ENCODE measurements at places on chromosomes 7 and 10. TPM values are rescaled to one million over a fixed set of nuclear protein-coding genes. Genes with fewer than 3 reads are reported as not detected.
A peak's percentile ranks its signal among the peaks of the same experiment; 100 is the strongest.

Gene GUSB
- 85.7 TPM for total RNA-seq

DNA sequence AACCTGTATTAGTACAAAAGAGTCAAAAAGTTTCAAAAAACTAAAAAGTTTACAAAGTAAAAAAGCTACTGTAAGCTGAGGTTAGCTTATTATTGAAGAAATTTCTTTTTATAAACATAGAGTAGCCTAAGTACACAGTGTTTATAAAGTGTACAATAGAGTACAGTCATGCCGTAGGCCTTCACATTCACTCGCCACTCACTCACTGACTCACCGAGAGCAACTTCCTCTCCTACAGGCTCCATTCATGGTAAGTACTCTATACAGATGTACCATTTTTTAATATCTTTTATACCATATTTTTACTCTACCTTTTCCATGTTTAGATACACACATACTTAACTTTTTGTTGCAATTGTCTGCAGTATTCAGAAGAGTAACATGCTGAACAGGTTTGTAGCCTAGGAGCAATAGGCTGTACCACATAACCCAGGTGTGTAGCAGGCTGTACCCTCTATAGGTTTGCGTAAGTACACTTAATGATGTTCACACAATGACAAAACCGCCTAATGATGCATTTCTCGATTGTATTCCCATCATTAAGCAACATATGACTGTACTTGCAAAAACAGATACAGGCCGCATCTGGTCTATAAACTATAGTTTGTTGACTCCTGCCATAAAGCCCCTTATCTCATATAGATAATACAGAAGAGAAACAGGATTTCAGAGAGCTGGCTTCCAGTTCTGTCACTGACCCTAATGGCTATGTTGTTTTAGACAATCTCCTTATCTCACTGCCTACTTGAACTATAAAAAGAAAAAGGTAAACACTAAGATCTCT, 438.8 kb downstream of the HTR7 start:
- no peak overlapping the region for H3K4me3 ChIP-seq
- no peaks in the 10 kb centered on the region for H3K27me3 ChIP-seq
- H3K27ac ChIP-seq, result no peak overlapping the region
- no peaks in the 10 kb centered on the region for H3K4me1 ChIP-seq

DNA sequence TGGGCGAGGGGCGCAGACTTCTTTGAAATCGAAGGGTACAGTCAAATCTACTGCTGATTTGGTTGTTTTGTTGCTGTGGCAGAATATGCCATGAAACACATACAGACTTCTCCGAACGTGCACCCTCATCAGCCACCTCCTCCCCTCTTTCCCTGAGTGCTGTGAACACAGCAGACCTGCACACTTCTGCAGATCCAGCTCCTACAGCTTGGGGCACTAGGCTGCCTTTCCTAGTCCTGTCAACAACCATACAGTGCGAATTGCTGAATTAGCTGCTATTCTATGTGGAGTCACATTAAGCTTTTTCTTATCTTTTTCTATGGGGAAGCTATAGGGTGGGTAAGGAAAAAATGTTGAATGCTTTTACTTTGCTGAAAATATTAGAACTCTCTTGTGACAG, 57.5 kb downstream of the COL17A1 start:
- H3K27ac ChIP-seq, result no peak overlapping the region
- no peak for DNase-seq
- no peaks in the 10 kb centered on the region for H3K4me1 ChIP-seq
- H3K27me3 ChIP-seq, result no peaks in the 10 kb centered on the region
- no peak overlapping the region for H3K4me3 ChIP-seq

DNA sequence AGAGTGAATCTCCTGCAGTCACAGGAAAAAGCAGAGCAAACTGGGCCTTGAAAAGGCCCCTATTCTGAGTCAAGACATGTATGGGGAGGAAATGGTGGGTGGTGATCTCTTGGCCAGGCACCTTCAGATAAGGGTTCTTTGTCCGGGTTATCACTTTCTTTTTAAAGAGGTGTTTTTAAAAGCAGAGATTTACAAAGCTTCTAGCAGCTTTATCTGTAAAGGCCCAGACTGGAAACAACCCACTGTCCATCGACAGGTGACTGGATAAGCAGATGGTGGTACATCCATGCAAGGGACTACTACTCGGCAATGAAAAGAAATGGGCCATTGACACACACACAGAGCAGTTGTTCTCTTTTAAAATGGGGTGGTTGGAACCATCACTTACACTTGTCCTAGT, 596.7 kb upstream of the MKI67 start:
- no peak for DNase-seq
- H3K36me3 ChIP-seq, result no peaks in the 10 kb centered on the region
- H3K27ac ChIP-seq, result no peak overlapping the region
- H3K27me3 ChIP-seq, result no peaks in the 10 kb centered on the region
- no peaks in the 10 kb centered on the region for H3K4me1 ChIP-seq

- no peak overlapping the region for H3K4me3 ChIP-seq
- H3K27ac ChIP-seq, result no peak overlapping the region
- no peaks in the 10 kb centered on the region for H3K4me1 ChIP-seq
- H3K36me3 ChIP-seq, result no peaks in the 10 kb centered on the region
These were observed 531.2 kb upstream of the GHITM start for GRCh38 chr10:83607959-83608745.

- no peaks in the 10 kb centered on the region for H3K27me3 ChIP-seq
- DNase-seq, result peak; percentile 93
- H3K4me3 ChIP-seq, result peak within 1 kb of the TSS; percentile 50
- peaks cover 4% of the 10 kb centered on the region for H3K4me1 ChIP-seq
- H3K27ac ChIP-seq, result peak within 1 kb of the TSS; percentile 67
- H3K36me3 ChIP-seq, result no peaks in the 10 kb centered on the region
These were observed at the start of gene SMIM30 for GRCh38 chr7:113118074-113118959. SMIM30 (minus strand) TSS chr7:113118554; CDS start chr7:113117578, 976 bp downstream.

DNA sequence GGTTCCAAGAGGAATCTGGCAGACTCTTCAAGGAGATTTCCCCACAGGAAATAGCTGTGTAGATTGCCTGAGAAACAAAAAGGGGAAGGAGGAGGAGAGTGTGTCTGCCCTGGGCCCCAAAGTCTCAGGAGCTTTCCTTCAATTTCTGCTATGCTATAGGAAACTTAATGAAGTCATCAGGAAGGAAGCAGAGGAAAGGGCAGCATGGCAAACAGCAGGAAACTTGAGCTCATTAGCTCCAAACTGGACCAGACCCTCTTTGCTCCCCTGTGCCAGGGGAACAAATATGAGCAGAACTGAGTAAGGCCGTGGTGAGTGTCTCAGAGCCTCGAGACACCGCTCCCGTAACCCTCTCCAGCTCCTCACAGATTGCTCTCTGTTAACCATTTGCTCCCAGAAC, 4.8 kb upstream of the KCNIP2 start:
- H3K4me3 ChIP-seq, result no peak overlapping the region
- H3K4me1 ChIP-seq, result peaks cover 9% of the 10 kb centered on the region
- H3K27me3 ChIP-seq, result no peaks in the 10 kb centered on the region
- no peak overlapping the region for H3K27ac ChIP-seq
- no peak for DNase-seq

Gene GIMAP4
- total RNA-seq, result 124 TPM

GRCh38 chr7:79282070-79282694, 171.3 kb downstream of the MAGI2 start:
- no peak for DNase-seq
- H3K4me3 ChIP-seq, result no peak overlapping the region
- no peaks in the 10 kb centered on the region for H3K4me1 ChIP-seq

DNA sequence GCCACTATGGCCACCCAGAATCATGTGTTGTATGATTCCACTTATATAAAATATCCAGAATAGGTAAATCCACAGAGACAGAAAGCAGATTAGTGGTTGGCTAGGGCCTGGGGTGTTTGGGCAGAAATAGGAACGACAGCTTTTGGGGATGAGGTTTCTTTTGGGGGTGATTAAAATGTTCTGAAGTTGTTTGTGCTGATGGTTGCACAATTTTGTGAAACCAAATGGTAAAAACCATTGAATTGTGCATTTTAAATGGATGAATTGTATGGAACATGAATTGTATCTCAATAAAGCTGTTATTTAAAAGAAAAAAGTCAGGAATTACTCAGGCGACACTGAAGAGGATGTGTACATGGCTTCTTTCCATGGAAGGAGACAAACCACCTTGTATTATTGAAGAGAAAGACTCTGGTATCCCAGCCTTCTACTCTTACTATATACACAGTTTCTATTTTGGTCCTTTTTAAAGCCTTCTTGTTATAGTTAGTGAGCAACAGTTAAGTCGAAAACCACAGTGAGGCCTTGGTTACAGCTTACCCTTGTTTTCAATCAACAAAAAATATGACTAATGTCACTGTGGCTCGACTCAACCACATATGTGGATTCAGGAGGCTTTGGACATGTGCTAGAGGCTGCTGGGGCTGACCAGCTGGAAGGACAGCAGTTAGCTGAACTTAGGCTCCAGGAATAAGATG, 57.1 kb upstream of the KMT2E start:
- no peak overlapping the region for H3K4me3 ChIP-seq
- H3K36me3 ChIP-seq, result no peaks in the 10 kb centered on the region
- DNase-seq, result peak; percentile 64
- H3K4me1 ChIP-seq, result peaks cover 29% of the 10 kb centered on the region
- H3K27me3 ChIP-seq, result no peaks in the 10 kb centered on the region
- peak overlapping the region; percentile 85 for H3K27ac ChIP-seq

GRCh38 chr7:100126239-100126930, 382 bp upstream of the MBLAC1 start:
- H3K27ac ChIP-seq, result peak overlapping the region; percentile 96
- peak overlapping the region; percentile 88 for H3K4me3 ChIP-seq
- H3K27me3 ChIP-seq, result no peaks in the 10 kb centered on the region
- H3K36me3 ChIP-seq, result no peaks in the 10 kb centered on the region
- H3K4me1 ChIP-seq, result peaks cover 34% of the 10 kb centered on the region

Gene NOBOX
- total RNA-seq, result not detected

DNA sequence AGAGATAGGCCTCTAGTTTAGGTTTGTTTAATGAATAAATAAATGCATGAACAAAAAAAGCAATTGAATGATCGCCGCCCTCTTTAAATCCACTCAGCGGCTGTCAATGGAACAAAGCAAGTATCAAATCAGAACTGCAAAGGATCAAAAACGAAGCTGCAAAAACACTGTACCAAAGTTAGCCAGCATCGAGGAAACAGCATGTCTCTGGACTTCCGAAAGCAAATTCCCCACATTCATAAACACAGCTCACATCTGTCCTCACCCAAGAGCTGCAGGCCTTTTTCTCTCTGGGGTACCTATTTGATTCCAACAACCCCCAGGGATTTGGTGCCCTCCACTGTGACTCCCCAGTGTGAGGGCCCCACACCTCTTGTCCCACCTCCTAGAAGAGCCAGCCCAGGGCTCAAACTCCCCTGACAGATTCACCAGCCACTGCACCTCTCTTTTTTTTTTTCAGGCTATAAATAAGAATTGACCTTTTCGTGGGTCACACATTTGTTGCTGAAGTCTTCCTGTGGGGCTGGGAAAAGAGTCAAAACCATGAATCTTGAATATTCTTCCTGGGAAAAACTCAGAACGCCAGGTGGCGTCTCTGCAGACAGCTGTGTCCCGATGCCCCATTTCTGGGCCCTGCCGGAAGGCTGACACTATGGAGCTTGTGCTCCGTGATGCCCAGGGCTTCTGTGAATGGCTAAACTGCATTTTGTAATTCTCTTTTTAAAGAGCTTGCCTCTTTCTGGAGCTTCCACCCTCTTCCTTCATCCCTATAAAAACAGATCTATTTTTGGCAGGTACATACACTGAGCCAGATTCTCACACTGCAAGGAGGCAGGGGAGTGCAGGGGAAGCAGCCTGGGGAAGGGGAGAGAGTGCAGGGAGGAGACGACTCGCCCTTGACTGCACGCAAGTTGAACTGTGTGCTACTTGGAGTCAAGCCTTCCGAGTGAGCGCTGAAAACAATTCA, 51.7 kb downstream of the HSPA12A start:
- DNase-seq, result no peak
- H3K4me3 ChIP-seq, result no peak overlapping the region
- H3K36me3 ChIP-seq, result no peaks in the 10 kb centered on the region
- H3K27me3 ChIP-seq, result no peaks in the 10 kb centered on the region
- no peaks in the 10 kb centered on the region for H3K4me1 ChIP-seq

- DNase-seq, result no peak
- H3K27me3 ChIP-seq, result no peaks in the 10 kb centered on the region
- no peak overlapping the region for H3K4me3 ChIP-seq
- no peaks in the 10 kb centered on the region for H3K36me3 ChIP-seq
These were observed 84.8 kb downstream of the PLXNA4 start for GRCh38 chr7:132491391-132491945.

GRCh38 chr10:124568848-124569622, 107.4 kb downstream of the LHPP start:
- no peaks in the 10 kb centered on the region for H3K36me3 ChIP-seq
- DNase-seq, result no peak
- no peaks in the 10 kb centered on the region for H3K4me1 ChIP-seq
- H3K27ac ChIP-seq, result no peak overlapping the region
- H3K27me3 ChIP-seq, result no peaks in the 10 kb centered on the region
- H3K4me3 ChIP-seq, result no peak overlapping the region

DNA sequence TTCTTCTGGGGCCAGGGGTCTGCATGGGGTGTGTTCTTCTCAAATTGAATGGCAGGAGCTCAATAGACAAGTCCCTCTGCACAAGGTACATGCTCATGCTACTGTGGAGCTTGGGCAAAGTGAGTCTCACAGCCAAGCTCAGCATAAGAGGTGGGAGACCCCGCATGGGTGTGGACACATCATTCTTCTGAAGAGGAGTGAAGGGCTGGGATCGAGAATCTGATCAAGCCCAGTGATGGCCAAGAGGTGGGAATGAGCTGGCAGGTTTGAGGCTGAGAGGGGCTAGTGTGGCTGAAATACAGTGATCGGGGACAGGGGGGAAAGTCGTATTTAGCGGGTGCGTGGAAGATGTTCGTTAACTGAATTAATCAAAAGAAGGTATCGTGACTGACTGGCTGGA, 32.6 kb downstream of the CDH23 start:
- H3K4me1 ChIP-seq, result peaks cover 9% of the 10 kb centered on the region
- no peak overlapping the region for H3K4me3 ChIP-seq
- no peak overlapping the region for H3K27ac ChIP-seq
- DNase-seq, result no peak
- no peaks in the 10 kb centered on the region for H3K27me3 ChIP-seq
- no peaks in the 10 kb centered on the region for H3K36me3 ChIP-seq

GRCh38 chr10:114396464-114396863, 7.8 kb downstream of the AFAP1L2 start:
- peaks cover 3% of the 10 kb centered on the region for H3K27me3 ChIP-seq
- H3K4me1 ChIP-seq, result peaks cover 6% of the 10 kb centered on the region
- no peak overlapping the region for H3K4me3 ChIP-seq
- H3K36me3 ChIP-seq, result no peaks in the 10 kb centered on the region

Gene TDRD1
- total RNA-seq, result 0.33 TPM

- no peaks in the 10 kb centered on the region for H3K27me3 ChIP-seq
- peak; percentile 53 for DNase-seq
- H3K4me1 ChIP-seq, result peaks cover 16% of the 10 kb centered on the region
- H3K36me3 ChIP-seq, result no peaks in the 10 kb centered on the region
These were observed 1.4 kb downstream of the OTUD1 start for GRCh38 chr10:23439961-23440889.

GRCh38 chr10:127694580-127695193, 42.3 kb upstream of the FOXI2 start:
- no peak overlapping the region for H3K4me3 ChIP-seq
- no peaks in the 10 kb centered on the region for H3K27me3 ChIP-seq
- H3K27ac ChIP-seq, result no peak overlapping the region
- H3K4me1 ChIP-seq, result no peaks in the 10 kb centered on the region

- no peaks in the 10 kb centered on the region for H3K27me3 ChIP-seq
- no peak overlapping the region for H3K4me3 ChIP-seq
- H3K36me3 ChIP-seq, result no peaks in the 10 kb centered on the region
- DNase-seq, result no peak
- no peaks in the 10 kb centered on the region for H3K4me1 ChIP-seq
These were observed 285.8 kb upstream of the CACNA2D1 start for GRCh38 chr7:82729172-82730030.

- no peaks in the 10 kb centered on the region for H3K27me3 ChIP-seq
- no peaks in the 10 kb centered on the region for H3K36me3 ChIP-seq
- H3K4me3 ChIP-seq, result no peak overlapping the region
- no peak for DNase-seq
- H3K4me1 ChIP-seq, result peaks cover 5% of the 10 kb centered on the region
These were observed 26.0 kb upstream of the SMNDC1 start for GRCh38 chr10:110330675-110331074.
